ENCODE measurements at places on chromosomes 3 and 15. TPM values are rescaled to one million over a fixed set of nuclear protein-coding genes. Genes with fewer than 3 reads are reported as not detected.

The C3orf49 gene
- not detected for total RNA-seq

The CMTM7 gene
- 41.7 TPM for total RNA-seq

The PFN2 gene
- total RNA-seq, result 153 TPM

The RLBP1 gene
- not detected for total RNA-seq

The OSTN gene
- total RNA-seq, result not detected
